ENCODE measurements at places on chromosomes 2 and 18.

- DNase-seq, result no peak
These were observed 255.7 kb downstream of the ARL6IP6 start for GRCh38 chr2:152974146-152974545.

DNA sequence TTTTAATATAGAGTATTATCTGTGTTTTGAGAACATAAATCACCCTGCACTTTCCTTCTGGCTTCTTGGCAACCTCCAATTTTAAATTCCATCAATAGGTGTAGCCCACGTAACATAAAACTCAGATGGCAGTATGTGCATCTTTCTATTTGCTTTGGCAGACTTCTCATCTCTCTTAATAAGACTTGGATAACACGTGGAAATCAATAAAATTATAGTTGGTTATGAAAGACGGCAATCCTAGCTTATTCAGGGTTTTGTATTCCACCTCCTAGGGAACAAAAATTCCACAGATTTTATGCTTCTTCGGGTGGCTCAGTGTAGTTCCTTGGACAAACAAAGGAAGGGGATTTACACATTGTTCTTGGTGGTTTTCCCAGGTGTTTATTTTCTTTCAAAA lies 299.3 kb downstream of the RND3 start:
- DNase-seq, result no peak

DNA sequence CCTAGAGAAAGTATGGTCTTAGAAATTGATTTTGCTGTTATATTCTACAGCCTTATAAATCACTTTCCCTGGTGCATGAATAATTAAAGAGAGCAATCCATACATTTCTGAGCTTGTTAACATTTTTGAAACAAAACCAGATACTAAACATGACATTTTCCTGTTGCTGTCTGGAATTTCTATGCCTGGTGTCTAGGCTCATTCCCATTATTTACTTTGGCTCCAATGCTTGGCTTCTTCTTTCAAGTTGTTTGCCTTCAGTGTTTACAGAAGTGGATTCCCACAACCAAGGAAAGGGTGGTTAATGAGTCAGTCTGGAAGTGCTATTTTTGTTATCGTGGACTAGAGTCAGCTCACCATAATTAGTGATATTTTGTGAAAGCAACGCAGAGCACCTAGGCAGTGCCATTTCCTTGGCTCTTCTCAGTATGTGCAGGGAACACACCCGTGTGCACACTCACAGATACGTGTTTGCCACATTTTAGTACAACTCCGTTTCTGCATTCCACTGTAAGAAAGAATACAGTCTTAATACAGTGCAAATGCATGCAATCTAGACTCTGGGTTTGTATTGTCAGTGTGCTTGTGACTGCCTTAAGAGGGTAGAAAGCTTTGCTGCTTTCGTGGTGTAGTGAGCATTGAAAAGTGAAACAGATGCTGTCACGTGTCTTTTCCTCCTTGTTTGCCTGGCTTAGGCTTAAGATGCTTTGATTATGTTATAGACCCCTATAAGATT lies 185.0 kb upstream of the RASGRP3 start:
- no peak for DNase-seq

DNA sequence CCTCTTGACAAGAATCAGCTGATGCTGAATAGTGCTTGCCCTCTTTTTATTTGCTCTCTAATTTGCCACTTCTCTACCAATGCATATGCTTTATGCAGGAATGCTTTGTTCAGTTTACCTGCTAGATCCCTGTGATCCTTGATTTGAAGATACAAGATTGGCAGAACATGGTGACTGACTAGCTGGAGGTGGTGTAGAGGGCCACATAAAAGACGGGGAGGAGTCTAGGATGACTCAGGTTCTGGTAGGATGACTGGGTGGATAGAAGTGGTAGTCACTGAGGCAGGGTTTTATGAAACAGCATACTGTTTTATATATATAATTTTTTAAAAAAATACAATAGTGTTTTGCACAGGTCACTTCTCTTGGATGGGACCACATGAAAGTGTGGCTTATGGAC lies 6.3 kb upstream of the ADGRF3 start:
- DNase-seq, result no peak

DNA sequence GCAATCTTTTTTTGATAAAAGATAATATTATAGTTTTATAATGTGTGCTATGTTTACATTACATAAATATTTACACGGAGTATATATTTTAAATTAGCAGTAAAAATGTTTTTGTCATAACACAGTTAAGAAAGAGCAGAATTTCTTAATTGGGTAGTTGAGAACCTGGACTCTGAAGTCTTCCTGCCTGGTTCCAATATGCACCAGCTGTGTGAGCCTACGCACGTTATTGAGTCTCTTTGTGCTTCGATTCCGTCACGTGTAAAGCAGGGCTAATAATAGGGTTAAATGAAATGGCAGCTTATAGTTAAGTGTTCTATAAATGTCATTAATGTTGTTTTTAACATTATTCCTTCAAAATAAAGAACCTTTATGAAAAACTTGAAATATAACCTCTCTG lies 1.2 kb upstream of the CCDC88A start:
- no peak for DNase-seq

DNA sequence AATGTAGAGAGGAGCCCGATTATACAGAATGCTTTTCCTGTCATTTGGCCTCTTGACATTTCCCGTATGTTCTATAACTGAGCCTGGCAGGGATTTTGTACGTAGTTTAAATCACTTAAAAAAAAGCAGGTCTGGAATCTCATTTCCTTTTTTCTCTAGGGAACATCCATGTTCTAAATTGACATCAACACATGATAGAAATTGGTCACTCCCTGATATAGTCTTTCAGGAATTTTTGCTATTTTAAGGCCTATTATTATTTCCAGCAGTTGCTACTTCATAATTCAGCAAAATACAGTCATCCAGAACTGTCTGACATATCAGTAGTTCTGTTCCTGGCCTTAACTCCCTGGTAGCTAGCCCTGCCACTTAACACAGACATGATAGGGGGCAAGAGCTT lies 565.7 kb upstream of the ZEB2 start:
- no peak for DNase-seq

Measured in Right ventricle myocardium inferior (tissue), 1 donor.